Body of pancreas (tissue), 4 donors: ENCODE measurements at places on chromosomes 3 and 15. TPM values are rescaled to one million over a fixed set of nuclear protein-coding genes. Genes with fewer than 3 reads are reported as not detected.

GRCh38 chr15:36959746-36960145, 140.6 kb downstream of the MEIS2 start:
- no peaks in the 10 kb centered on the region for H3K36me3 ChIP-seq
- H3K27me3 ChIP-seq = no peaks in the 10 kb centered on the region
- H3K4me3 ChIP-seq = no peak overlapping the region
- no peak for DNase-seq

DNA sequence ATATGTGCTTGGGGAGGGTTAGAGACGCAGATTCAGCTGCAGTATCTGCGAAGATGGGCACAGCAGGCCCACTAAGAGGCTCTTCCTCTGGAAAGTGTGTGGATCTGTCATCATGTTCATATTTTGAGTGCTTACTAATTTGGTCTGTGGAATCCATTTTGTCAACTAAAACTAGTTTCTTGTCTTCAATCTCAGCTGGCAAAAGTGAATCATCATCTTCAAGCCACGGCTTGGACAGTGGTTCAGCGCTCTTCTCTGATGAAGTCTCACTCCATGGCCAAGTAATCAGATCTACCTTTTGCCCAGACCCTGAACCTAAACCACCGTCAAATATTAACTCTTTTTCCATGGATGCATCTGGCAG, 76.2 kb downstream of the IMPG2 start:
- no peaks in the 10 kb centered on the region for H3K27me3 ChIP-seq
- no peak for DNase-seq
- H3K4me1 ChIP-seq = no peaks in the 10 kb centered on the region

DNA sequence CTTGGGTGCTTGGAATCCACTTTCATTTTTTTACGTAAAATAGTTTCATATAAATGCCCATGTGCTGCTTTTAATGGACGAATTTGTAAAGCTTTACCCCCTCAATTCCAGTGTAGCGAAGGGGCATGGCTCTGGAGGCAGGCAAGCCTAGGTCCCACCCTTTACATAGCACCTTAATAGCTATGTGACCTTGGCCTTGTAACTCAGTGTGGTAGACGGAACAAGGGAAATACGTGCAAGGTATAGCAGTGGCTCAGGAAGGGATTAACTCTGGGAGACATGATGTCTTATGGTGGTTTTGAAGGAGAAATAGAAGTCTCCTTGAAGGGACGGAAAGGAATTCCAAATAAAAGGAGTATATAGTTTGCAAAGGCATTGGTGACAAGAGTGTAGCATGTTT, 1.4 kb downstream of the SEC61A1 start:
- no peaks in the 10 kb centered on the region for H3K27me3 ChIP-seq
- no peak for DNase-seq
- peak overlapping the region; percentile 98 for H3K27ac ChIP-seq

Gene PROS1
- 5.6 TPM for total RNA-seq

Gene FAM3D
- 1.8 TPM for total RNA-seq

Gene SLCO2A1
- 17.5 TPM for total RNA-seq

DNA sequence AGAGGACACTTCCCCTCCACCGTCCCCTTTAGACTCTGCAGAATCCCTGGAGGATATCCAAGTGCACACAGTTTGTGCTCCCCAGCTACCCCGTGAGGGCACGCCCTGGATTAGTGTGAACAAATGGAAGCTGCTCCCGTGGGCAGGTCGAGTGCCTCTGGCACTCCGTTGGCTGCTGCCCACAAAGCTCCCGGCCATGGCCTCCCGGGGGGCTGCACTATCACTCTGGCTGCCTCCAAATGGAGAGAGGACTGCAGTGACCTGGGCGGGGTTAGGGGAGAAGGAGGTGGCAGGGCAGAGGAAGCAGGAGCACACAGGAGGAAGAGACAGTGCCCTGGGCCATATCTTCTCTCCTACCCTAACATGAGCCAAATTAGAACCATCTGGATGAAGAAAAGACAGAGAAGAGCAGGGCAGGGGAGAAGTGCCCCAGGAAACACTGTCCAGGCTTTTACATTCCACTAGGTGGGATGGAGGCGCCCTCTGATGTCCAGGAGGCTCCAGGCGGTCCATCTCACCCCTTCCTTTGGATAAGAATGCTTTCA, 29.4 kb upstream of the ACAD9 start:
- no peak overlapping the region for H3K27ac ChIP-seq
- H3K27me3 ChIP-seq = no peaks in the 10 kb centered on the region
- DNase-seq = no peak
- H3K4me3 ChIP-seq = no peak overlapping the region
- no peaks in the 10 kb centered on the region for H3K36me3 ChIP-seq
- peaks cover 10% of the 10 kb centered on the region for H3K4me1 ChIP-seq

DNA sequence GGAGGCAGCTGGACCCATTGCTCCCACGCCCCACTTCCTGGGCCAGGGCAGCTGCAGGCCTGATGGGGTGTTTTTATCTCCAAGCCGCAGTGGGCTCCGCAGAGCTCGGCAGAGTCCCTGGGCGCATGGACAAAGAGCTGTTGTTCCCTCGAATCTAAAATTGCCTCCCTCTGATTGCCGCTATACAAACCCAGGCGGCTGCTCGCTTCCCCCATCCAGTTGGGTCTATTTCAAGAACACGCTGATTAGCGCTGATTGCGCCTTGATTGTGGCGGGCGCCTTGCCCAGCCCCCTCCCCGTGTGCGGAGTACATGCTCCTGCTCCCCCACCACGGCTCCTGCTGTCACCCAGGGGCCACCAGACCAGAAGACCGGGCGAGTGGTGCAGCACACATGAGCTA, 43.4 kb upstream of the SLC6A1 start:
- no peaks in the 10 kb centered on the region for H3K27me3 ChIP-seq
- no peak for DNase-seq
- no peak overlapping the region for H3K27ac ChIP-seq
- no peaks in the 10 kb centered on the region for H3K4me1 ChIP-seq
- H3K36me3 ChIP-seq = no peaks in the 10 kb centered on the region

Gene INAFM2
- 8.8 TPM for total RNA-seq

GRCh38 chr3:54424292-54424691, 301.9 kb downstream of the CACNA2D3 start:
- H3K36me3 ChIP-seq = no peaks in the 10 kb centered on the region
- no peak for DNase-seq
- H3K27me3 ChIP-seq = no peaks in the 10 kb centered on the region

- no peaks in the 10 kb centered on the region for H3K27me3 ChIP-seq
- no peak for DNase-seq
- no peaks in the 10 kb centered on the region for H3K36me3 ChIP-seq
- peaks cover 12% of the 10 kb centered on the region for H3K4me1 ChIP-seq
Measured at GRCh38 chr3:31851278-31851677, 129.8 kb downstream of the OSBPL10 start.

DNA sequence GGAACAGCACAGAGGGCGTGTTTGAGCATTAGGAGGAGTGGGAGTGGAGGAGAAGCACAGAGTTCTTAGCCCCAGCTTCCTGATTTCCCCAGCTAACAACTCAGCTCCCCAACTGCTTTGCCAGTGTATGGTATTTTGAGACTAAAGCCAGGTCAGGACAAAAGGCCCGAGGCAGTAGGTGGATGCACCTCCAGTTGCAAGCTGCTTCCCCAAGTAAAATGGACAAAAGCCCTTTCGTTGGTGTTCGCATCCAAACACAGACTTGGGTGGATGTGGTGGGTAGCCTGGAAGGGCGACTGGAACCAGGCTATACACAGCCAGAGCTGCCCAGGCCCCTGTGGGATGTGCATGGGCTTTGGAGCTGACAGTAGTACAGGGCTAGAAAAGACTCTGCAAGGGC, 12.3 kb upstream of the EHD4 start:
- H3K36me3 ChIP-seq = no peaks in the 10 kb centered on the region
- no peak overlapping the region for H3K4me3 ChIP-seq
- no peak for DNase-seq
- H3K27me3 ChIP-seq = no peaks in the 10 kb centered on the region
- H3K4me1 ChIP-seq = peaks cover 12% of the 10 kb centered on the region

GRCh38 chr3:169563775-169564059, 99.8 kb downstream of the MECOM start:
- H3K4me3 ChIP-seq = no peak overlapping the region
- no peak overlapping the region for H3K27ac ChIP-seq
- H3K36me3 ChIP-seq = no peaks in the 10 kb centered on the region
- H3K4me1 ChIP-seq = peaks cover 15% of the 10 kb centered on the region

Gene HHATL
- 0.26 TPM for total RNA-seq

Gene CGGBP1
- 38.6 TPM for total RNA-seq

Gene CP
- total RNA-seq = 5.7 TPM

Gene PARL
- 34.6 TPM for total RNA-seq

DNA sequence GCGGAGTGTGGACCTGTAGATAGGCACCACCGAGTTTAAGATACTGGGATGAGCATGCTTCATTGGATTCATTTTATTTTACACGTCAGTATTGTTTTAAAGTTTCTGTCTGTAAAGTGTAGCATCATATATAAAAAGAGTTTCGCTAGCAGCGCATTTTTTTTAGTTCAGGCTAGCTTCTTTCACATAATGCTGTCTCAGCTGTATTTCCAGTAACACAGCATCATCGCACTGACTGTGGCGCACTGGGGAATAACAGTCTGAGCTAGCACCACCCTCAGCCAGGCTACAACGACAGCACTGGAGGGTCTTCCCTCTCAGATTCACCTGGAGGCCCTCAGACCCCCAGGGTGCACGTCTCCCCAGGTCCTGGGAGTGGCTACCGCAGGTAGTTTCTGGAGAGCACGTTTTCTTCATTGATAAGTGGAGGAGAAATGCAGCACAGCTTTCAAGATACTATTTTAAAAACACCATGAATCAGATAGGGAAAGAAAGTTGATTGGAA, 29.5 kb downstream of the SYNM start:
- no peaks in the 10 kb centered on the region for H3K4me1 ChIP-seq
- no peaks in the 10 kb centered on the region for H3K27me3 ChIP-seq
- no peak overlapping the region for H3K4me3 ChIP-seq

DNA sequence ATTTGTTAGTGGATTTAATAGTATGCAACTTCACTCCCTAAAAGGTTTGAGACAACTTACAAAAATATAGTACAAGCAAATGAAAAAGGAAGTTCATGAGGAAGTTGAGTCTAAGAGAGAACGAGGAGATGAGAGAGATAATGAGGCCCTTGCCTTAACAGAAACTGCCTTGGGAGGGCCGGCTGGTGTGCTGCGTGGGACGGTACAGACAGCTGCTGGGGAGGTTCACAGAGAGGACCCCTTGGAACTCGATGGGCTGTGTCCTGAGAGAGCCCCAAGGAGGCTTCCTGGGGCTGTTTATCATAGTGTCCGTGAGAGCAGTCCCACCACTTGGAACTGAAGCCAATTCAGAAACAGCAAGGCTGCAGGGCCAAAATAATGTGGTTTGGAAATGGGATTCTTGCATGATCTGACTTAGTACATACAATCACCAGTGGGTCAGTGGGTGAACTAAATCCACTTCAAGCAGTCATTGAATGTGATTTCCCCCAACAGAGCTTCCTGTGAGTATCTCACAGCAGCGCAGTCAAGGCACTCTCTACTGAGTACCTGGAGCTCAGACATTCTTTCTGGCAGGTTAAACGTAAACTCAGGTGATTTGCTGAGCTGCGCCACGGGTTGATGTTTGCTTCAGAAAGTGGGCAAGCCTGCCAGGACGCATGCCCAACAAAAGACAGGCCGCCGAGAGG, 90.8 kb downstream of the CRTC3 start:
- no peak for DNase-seq
- no peaks in the 10 kb centered on the region for H3K27me3 ChIP-seq

GRCh38 chr3:173733029-173733652, 335.6 kb downstream of the NLGN1 start:
- no peaks in the 10 kb centered on the region for H3K4me1 ChIP-seq
- no peaks in the 10 kb centered on the region for H3K27me3 ChIP-seq
- DNase-seq = peak; percentile 6
- no peak overlapping the region for H3K4me3 ChIP-seq
- no peaks in the 10 kb centered on the region for H3K36me3 ChIP-seq
- no peak overlapping the region for H3K27ac ChIP-seq

- peak overlapping the region; percentile 83 for H3K27ac ChIP-seq
- no peaks in the 10 kb centered on the region for H3K36me3 ChIP-seq
- peaks cover 26% of the 10 kb centered on the region for H3K4me1 ChIP-seq
- peak; percentile 48 for DNase-seq
- H3K4me3 ChIP-seq = no peak overlapping the region
Measured at GRCh38 chr15:56244811-56245576, 1.3 kb upstream of the RFX7 start.

- H3K36me3 ChIP-seq = no peaks in the 10 kb centered on the region
- no peaks in the 10 kb centered on the region for H3K4me1 ChIP-seq
- H3K27ac ChIP-seq = no peak overlapping the region
- no peak overlapping the region for H3K4me3 ChIP-seq
- no peaks in the 10 kb centered on the region for H3K27me3 ChIP-seq
- DNase-seq = no peak
Measured at GRCh38 chr3:146374146-146374545, 95.2 kb downstream of the PLSCR2 start.

DNA sequence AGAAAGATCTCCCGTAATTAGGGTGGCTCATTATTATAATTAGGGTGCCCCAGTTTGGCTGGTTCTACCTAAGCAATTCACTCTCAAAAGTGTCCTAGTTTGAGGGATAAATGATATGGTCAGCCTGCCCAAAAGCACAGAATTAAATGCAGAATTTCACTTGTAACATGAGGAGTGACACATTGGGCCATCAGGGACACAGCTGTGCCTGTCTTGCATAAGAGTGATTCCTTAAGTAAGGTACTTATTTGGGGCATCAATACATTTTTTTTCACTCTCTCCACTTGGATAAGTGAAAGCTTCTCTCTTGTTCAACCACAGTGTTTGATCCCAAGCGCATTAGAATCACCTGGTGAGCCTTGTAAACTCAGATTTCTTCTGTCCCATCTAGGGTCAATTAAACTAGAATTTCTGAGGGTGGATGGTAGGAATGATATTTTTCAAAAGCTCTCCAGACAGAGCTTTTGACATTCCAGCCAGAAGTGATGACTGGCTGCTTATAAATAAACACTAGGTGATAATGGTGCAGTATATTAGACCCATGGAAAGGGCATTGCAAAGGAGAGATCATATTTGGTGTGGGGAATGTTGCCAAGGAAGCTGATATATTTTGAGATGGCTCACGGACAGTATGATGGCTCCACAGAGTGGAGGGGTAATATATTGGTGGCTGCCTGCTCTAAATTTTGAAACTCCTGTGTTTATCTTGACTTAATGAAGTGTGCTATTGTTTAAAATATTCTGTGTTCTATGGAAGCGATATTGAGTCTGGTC, 458.1 kb upstream of the RASGRP1 start:
- no peaks in the 10 kb centered on the region for H3K4me1 ChIP-seq
- H3K4me3 ChIP-seq = no peak overlapping the region
- H3K27ac ChIP-seq = no peak overlapping the region
- DNase-seq = no peak
- no peaks in the 10 kb centered on the region for H3K36me3 ChIP-seq
